ENCODE measurements at places on chromosomes 4 and X. TPM values are rescaled to one million over a fixed set of nuclear protein-coding genes. Genes with fewer than 3 reads are reported as not detected.

Gene TBC1D8B
- 7.9 TPM for total RNA-seq

Gene TMPRSS11F
- 0.28 TPM for total RNA-seq

Gene LRIT3
- 0.85 TPM for total RNA-seq

Gene XAGE1A
- not detected for total RNA-seq

Gene DMP1
- total RNA-seq = 0.21 TPM

Gene DRP2
- 0.14 TPM for total RNA-seq

Gene CLDN22
- not detected for total RNA-seq

Gene AREG
- 32.7 TPM for total RNA-seq

Gene DLG3
- total RNA-seq = 17.3 TPM

Gene SYNPO2
- 313 TPM for total RNA-seq

Gene FAM236B
- total RNA-seq = not detected

Gene EGFL6
- not detected for total RNA-seq

Gene FDCSP
- total RNA-seq = not detected

Gene NSUN7
- 21.8 TPM for total RNA-seq

Gene CTAG1B
- total RNA-seq = not detected

Gene SMIM10
- 14.6 TPM for total RNA-seq

Gene CT45A5
- total RNA-seq = not detected
